B cell (primary cell): ENCODE measurements at places on chromosomes 11 and 22. TPM values are rescaled to one million over a fixed set of nuclear protein-coding genes. Genes with fewer than 3 reads are reported as not detected.

DNA sequence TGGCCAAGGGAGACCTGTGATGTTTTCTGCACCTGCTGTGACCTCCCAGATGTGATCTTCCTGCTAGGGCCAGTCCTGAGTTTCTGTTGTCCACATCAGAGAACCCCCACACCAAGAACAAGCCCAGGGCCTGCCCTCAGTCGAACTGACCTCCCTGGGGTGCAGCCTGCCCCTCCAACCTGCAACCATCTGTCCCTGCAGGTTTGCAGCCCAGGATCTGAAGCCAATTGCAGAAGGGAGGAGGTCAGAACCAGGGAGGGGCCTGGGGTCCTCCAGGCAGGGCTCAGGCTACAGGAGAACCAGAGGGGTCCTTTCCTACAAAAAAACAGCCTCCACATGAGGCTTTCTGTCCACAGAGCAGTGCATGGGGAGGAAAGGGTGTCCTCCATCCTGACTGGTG, 807 bp downstream of the TRIM3 start:
- DNase-seq, result no peak

TUBA8 gene
- 2.8 and 3.4 TPM in 2 replicates for polyA plus RNA-seq

CRYBB1 gene
- polyA plus RNA-seq, result 0.18 TPM in 1 of 2 replicates, not detected in the other

GRCh38 chr11:100557830-100558611, 129.1 kb upstream of the ARHGAP42 start:
- no peak for DNase-seq

- DNase-seq, result peak; percentile 10
Observed at GRCh38 chr11:117597071-117597470, 199.9 kb downstream of the DSCAML1 start.

DDX25 gene
- 0.36 TPM in 1 of 2 replicates, not detected in the other for polyA plus RNA-seq

DNA sequence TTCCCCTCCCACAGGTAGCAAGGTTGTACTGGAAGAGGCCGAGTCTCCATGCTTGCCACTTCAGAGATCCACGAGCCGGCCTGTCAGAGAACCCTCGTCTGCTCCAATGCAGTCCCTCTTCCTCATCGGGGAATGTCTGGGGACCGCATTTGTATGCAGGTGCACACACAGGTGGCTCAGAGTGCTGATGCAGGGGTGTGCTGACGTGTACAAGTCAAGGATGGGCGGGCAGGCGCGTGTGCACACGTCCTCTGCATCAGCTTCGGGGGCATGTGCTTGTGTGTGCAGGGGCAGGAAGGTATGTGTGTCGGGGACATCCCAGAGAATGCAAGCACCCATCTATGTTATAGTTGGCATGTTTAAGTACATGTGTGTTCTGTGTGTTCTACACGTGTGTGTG, 49.4 kb downstream of the ELFN2 start:
- DNase-seq, result peak; percentile 36

DNA sequence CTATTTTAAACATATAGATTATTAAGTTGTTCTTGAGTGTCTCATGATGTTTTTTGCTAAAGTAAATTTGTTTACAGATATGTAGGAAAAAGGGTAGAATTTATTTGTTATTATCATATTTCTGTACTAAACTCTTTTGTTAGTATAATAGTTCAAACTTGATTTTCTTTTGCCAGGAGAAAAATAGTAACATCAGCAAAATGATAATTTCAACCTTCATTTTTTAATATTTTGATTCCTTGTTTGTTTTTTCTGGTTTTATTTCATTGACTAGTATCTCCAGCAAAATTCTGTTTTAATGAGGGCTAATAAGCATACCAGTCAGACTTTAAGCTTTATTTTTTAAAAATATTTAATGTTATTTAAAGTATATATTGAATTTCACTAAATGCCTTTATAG, 4.0 kb downstream of the OR1S1 start:
- no peak for DNase-seq

GRCh38 chr11:113907152-113907551, 2.6 kb downstream of the HTR3B start:
- DNase-seq, result no peak

- DNase-seq, result peak; percentile 20
Observed at GRCh38 chr22:44331881-44332714, 19.3 kb upstream of the SHISAL1 start.

LMO2 gene
- 10.7 and 11.6 TPM in 2 replicates for polyA plus RNA-seq

DNA sequence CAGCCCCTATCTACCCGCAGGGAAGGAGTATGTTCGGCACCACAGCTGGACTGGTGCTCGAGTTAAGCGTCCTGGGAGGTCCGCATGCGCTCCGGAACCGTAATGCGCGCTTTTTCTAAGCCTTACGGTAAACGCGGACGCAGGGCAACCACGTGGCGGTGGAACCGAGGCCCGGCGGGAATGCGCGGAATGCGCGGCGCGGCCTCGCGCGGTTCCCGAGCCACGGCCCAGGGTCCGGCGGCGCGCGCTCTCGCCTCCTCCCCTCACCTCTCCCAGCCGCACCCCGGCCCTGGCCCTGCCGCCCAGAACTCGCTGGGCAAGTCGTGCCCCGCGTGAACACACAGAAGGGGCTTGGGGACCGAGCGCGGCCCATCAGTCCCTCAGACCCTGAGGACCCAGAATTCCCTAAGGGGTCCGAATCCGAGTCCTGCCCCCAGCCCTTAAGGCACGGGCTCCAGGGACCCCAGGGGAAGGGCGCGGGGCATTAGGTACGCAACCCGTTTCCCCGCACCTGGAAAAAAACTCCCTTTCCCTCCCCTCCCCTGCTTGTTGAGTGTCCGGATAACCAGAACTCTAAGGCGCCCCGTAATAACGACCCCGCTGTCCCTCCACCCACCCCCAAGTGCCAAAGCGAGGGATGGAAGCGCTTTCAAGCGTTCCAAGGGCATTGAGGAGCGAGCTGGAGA, 4.3 kb upstream of the CCND1 start:
- peak; percentile 35 for DNase-seq

GRCh38 chr11:72430741-72431570, 3.4 kb downstream of the CLPB start:
- DNase-seq, result peak; percentile 64

GNG3 gene
- polyA plus RNA-seq, result 5.5 and 8.0 TPM in 2 replicates
